ENCODE measurements at places on chromosomes 6 and 20.

DNA sequence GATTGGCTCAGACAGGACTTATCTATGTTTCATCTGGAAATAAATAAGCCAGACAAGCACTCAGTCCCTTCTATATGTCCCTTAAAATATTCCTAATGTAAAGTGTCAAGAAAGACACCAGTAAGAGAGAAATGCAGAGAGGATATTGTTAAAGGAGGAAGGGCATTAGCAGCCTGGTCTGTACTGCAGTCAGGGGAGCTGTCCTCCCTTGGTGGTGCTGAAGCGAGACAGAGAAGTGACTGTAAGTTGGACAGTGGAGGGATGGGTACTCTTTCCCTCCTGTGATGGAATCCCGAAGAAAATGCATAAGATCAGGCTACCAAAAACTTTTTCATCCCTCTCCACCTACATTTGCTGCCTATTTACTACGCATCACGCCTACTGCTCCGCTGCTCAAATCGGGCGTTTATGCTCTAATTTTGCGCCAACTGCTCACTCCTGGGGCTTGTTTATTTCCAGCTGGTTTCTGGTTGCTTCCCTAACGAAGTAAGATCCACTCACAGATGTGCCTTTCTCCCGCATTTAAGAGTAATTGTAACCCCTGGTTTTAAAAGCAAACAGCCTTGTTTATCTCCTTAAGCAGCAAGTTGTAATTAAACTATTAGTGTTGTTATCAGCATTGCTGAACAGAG, 35.2 kb downstream of the PHACTR1 start:
- peak; percentile 78 for DNase-seq

- DNase-seq = peak; percentile 51
Measured at GRCh38 chr20:62795023-62795761, 1.1 kb upstream of the MRGBP start.

GRCh38 chr6:37919417-37920157, 100.1 kb downstream of the ZFAND3 start:
- DNase-seq = peak; percentile 39

GRCh38 chr20:9359561-9360308, 154.7 kb upstream of the LAMP5 start:
- peak; percentile 59 for DNase-seq

- DNase-seq = no peak
Measured at GRCh38 chr6:151109361-151109760, 130.4 kb upstream of the AKAP12 start.

DNA sequence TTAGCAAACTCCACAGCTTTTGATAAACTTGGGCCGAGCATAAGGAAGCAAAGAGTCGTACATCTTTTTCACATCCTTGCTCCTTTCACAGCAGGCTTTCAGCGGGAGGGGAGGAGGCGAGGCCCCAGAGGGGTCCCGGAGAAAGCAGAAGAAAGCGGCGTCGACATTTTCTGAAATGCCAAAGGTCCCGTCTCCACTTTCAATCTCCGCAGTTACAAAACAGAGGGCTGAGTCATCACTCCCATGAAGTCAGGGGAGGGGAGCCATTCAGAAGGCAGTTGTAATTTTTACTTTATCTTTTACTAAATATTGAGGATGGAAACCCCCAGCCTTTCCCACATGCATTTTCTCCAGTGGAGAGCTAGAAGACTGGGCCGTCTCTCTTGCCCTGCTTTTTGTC, 174.2 kb upstream of the THBS2 start:
- DNase-seq = peak; percentile 71

Measured in mesendoderm (in vitro differentiated cells).